ENCODE measurements at places on chromosomes 1 and 21.
A peak's percentile ranks its signal among the peaks of the same experiment; 100 is the strongest.

DNA sequence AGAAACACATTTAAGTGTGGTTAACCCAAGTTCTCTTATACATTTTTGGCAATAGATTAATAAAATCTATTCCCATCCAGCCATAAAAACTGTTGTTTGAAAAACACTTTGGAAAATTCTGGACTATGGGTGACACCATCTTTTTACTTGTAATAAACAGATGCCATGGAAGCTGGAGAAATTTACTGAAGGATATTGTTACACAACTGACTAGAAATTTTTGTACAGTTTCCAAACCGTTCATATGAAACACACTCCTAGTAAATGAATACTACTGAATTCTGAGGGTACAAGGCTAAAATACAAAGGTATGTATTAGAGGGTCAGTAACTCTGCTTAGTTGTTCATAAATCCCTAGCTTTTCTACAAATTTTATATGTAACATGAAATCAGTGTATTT is 48.7 kb downstream of the TRIM33 start:
- no peak for DNase-seq

GRCh38 chr1:67970088-67970487 is 80.3 kb downstream of the DIRAS3 start:
- peak; percentile 70 for DNase-seq

DNA sequence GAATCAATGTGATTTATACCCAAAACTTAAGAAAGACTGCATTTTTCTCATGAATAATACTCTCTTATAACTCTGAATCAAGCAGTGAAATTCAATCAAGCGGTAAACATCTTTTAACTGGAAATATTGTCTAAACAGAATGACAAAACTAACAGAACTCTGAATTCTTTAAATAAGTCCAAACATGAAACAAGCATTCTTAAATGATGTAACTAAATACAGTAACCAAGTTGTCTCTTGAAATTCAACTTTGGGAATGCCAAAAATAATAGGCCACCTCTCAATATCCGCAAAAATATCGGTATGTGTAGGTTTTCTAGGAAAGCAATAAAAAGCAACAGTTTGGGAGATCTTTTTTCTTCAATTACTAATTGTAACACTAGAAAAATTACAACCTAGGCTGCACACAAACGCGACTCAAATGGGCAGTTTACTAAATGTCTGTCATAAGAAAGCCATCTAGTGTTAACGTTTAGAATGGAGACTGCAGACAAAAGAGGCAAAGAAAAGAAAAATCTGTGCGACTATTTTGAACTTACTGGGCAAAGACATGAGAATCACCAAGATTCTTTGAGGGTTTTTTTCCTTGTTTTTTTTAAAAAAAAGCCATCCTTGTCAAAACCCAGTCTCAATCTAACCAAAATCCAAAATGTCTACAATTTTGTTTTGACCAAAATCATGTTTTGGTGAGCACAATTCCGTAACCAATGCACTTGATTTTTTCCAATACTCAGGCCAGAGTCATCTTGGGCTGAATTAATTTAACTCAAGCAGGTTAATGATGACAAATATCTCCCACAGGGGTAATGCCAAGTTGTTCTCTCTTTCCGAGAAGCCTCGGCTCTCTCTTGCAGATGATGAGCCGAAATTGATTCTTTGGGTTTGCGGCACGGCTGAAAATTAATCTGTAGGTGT is 1.3 kb downstream of the SIPA1L2 start:
- DNase-seq = peak; percentile 33

DNA sequence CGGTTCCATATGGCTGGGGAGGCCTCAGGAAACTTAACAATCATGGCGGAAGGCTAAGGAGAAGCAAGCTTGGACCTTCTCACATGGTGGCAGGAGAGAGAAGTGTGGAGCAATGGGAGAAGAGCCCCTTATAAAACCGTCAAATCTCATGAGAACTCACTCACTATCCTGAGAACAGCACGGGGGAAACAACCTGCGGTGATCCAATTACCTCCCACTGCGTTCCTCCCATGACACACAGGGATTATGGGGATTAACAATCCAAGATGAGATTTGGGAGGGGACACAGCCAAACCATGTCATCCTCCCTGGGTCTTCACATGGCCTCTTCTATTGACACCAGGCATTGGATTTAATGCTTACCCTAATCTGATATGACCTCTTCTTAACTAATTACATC is 455.1 kb upstream of the VAMP3 start:
- DNase-seq = no peak

- DNase-seq = no peak
Measured at GRCh38 chr1:197744979-197745378, 30.3 kb downstream of the DENND1B start.

DNA sequence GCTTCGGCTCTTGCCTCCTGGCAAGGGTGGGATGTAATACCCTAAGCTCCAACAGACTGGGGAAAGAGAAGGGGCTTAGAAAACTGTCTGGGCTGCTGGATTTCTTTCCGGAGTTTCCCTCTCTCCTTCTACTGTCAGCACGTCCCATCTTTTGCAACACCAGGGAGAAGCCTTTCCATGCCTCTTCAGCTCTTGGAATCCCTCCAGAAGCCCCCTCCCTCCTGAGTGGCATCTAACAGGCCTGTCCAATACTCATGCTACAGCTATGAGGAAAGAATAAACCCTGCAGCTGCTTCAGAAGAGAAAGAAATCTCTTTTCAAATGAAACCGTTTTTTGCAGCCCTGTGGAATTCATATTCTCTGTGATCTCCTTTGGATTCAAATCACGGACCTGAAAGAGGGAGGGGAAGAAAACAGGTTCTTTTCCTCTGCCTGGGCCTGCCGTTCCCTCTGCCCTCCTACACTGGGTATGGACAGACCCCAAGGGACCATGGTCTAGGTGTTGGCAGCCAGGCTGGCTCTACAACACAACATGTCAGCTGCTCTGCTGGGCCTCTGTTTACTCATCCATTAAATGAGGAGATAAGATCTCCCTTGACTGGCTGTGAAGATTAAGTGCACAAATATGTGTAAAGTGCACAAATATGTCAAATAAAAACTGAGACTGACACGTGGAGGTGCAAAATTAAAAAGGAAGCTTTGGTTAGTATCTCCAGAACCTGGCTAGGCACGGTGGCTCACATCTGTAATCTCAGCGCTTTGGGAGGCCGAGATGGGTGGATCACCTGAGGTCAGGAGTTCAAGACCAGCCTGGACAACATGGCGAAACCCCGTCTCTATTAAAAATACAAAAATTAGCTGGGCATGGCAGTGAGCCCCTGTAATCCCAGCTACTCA is 6.0 kb upstream of the CAPN2 start:
- peak; percentile 75 for DNase-seq

DNA sequence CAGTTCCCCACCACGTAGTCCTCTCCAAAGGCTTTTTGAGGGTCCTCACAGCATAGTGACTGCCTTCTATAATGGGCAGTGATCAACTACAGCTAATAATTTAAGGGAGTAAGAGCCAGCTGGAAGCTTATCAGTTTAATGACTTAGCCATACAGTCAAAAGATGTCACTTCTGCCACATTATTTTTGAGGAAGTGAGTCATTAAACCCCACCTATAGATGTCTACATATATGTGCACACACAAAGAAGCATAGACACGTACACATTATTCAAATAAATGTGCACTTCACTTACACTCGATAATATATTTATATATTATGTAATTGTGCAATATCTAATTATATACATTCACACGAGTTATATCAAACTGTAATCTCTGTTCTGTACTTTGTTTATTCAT is 1704.7 kb downstream of the KCNT2 start:
- no peak for DNase-seq

DNA sequence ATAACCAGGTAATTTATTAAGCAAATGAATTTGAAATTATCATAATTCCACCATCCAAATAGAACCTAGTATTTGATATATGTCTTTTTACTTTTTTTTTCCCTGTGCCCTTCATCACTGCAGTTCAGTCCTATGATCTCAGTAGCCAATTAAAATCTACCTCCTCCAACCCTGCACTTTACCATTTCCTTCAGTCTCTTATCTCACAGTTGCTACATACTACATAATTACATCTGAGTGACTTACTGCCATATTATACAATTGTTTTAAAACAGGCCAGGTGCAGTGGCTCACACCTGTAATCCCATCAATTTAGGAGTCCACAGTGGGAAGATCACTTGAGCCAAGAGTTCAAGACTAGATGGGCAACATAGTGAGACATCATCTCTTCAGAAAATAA is 73.2 kb downstream of the PRKACB start:
- no peak for DNase-seq

GRCh38 chr1:109847251-109847650 is 63.4 kb upstream of the CSF1 start:
- no peak for DNase-seq

DNA sequence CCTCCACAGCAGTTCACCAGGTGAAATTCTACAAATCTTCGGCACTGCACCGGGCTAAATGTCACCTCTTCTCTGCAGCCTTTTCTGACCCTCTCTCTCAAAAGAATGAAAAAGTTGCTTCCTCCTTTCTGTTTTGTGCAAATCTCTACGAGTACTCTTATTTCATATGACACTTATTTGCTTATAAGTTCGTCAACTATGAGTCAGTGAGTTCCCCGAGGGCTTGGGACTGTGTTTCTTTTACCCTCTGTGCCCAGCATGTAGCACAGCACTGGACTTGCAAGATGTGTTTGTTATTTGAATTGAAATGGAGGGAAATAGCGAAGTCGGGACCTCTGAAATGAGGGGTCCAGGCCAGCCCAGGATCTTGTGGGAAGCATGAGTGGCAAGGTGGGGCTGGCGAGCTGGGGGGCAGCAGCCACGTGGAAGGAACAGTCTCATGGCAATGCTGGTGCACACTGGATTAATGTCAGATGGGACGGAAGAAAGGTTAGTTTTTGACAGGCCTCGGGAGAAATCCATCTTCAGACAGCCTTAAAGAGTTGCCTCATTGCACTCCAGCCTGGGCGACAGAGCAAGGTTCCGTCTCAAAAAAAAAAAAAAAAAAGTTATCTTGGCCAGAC is 6.2 kb downstream of the SLC6A9 start:
- no peak for DNase-seq

DNA sequence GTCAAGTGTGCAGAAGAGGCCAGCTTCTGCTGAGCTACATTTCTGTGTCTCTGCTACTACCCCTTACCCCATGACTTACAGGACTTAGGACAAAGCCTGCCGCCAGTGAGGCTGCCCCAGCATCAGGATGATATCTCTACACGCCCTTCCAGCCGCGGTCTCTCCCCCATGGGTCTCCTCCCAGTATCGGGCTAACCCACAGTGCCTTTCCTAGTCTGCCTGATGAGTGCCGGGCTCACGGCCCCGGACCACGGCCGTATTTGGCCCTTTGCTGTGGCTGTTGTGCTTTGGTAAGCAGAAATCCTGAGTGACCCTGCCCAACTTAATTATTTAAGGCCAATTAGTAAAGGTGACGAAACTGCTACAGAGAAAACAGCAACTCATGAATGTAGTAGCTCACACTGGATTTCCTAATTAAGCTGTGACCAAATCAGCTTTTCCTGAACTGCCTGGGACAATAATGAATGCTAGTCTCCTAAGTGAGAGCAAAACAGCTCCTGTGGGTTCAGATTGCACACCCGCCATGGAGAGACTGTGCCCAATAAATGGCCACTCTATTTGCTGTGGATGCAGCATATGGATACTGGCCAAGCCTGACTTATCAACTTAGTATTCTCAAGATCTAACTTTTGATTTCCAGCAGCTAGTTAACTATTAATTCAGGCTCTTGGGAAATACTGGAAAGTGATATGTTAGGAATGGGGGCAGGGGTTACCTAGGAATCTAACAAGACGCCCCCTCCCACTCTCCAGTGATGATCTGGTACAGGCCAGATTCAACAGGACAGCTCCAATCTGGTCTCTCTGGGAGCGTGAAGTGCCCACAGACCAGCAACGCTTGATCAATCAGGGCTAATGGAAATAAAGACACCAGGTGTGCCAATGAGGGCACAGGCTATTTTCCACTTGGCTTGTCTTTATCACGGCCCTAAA is 123.3 kb upstream of the IFFO2 start:
- DNase-seq = peak; percentile 79

GRCh38 chr1:160428655-160429054 is 28.3 kb downstream of the VANGL2 start:
- peak; percentile 58 for DNase-seq

DNA sequence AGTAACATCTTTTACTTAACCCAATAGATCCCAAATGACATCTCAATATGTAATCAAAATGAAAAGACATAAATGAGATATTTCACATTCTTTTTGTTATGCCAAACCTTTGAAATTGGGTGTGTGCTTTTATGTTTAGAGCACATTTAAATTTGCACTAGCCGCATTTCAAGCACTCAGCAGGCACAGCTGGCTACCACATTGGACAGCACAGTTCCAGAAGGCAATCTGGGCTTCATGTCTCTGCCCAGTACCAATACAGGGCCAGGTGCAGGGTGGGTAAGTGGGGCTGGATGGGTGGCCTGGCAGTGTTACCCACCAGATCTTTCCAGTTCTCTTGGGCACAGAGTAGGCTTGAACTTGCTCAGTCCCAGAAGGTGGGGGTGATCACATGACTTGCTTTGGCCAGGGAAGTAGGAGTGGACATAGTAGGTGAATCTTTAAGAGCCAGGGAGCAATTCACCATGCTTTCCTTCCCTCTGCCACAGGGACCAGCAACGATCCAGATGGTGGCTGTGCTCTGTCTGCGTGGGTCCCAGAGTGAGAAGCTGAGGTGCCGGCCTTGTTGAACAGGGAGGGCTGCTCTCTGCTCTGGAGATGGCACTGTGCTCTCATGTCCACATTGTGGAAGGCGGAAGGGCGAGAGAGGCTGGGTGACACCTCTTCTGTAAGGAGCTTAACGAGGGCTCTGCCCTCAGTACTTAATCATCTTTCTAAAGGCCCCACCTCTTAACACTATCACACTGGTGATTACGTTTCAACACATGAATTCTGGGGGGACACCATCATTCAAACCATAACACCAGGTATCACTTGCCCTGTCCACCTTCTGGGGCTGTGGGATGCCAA is 261.4 kb downstream of the GRIK3 start:
- DNase-seq = no peak

- no peak for DNase-seq
Measured at GRCh38 chr1:167238713-167239112, 18.0 kb downstream of the POU2F1 start.

GRCh38 chr1:232767305-232768074 is 37.7 kb upstream of the MAP10 start:
- DNase-seq = peak; percentile 42

GRCh38 chr1:40844079-40844478 is 18.1 kb downstream of the CITED4 start:
- DNase-seq = no peak

- DNase-seq = no peak
Measured at GRCh38 chr1:227949341-227949921, 1.7 kb upstream of the WNT9A start.

GRCh38 chr1:175090780-175091179 is 23.1 kb downstream of the TNN start:
- no peak for DNase-seq

DNA sequence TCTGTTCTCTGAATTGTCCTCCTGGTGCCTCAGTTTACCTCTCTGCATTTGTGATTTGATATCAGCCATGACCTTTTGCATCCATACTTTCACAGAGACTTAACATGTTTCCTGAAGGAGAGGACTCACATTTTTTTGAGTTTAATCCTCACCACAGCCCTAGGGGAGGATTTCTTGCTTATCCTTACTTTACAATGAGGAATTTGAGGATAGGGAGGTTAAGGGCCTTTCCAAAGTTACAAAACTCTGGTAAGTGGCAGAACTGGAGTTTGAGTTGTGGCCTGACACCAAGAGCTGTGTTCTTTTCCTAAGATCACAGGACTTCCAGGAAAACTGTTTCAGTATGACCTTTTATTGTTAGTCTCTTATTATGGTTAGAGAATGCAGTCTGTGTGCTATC is 34.2 kb downstream of the TNFRSF8 start:
- no peak for DNase-seq

All from ACHN (cell line).